ENCODE measurements at places on chromosomes 2 and 18.

- DNase-seq: no peak
These were observed 130.4 kb upstream of the PELI1 start for GRCh38 chr2:64274399-64275173.

GRCh38 chr2:8506746-8507145 lies 175.1 kb upstream of the ID2 start:
- no peak for DNase-seq

- DNase-seq: no peak
These were observed 879 bp upstream of the GALNT5 start for GRCh38 chr2:157256626-157257025.

- no peak for DNase-seq
These were observed 60.9 kb upstream of the BCL11A start for GRCh38 chr2:60614319-60614718.

DNA sequence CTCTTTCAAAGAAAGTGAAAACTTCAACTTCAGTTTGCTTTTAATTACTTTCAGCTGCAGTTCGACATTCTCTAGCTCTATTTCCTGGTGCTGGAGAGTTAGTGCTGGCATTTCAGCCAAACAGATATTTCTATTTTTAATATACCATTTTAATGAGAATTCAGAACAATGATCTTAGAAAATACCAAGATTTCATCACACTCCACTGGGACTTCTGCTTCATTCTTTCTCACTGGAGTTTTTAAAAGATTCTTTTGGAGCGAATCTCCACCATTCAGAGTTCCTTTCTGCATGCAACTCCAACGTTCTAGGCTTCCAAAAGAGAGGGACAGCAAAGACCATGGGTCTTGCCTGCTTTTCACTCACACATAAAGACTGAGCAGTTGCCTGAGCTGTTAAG lies 94.2 kb downstream of the CABLES1 start:
- no peak for DNase-seq

DNA sequence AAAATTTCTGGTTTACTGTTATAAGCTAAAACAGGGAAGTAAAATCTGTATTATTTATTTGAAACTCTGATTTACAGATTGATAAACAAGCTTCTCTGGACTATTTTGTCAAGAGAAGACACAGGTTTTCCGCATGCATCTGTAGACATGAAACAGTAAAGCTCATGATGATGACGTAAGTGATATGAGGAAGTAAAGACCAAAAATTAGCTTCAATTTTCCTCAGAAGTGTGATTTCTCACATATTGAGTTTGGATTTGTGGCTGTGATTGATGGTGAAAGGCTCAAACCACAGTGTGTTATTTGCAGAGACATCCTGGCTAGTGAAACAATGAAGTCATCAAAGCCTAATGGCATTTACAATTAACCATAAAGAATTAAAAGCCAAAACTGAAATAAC lies 12.6 kb upstream of the LONRF2 start:
- DNase-seq: no peak

All from NCI-H1436 (cell line).